ENCODE measurements at places on chromosomes 3 and 15.
A peak's percentile ranks its signal among the peaks of the same experiment; 100 is the strongest.

GRCh38 chr15:80779658-80780415, 667 bp downstream of the CEMIP start:
- DNase-seq: peak; percentile 46

DNA sequence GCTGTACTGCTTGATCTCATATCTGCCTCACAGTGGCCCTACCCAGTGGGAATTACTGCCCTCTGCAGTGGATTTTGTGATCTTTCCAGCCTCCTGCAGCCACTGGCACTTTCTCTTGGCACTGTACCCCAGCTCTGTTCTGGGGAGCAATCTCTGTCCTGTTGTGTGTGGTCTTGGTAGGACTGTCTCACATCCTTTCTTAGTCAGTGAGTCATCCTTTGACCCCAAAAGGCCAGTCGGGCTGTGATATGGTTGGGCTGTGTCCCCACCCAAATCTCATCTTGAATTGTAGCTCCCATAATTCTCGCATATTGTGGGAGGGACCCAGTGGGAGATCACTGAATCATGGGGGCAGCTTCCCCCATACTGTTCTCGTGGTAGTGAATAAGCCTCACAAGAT, 133.3 kb upstream of the TPM1 start:
- no peak for DNase-seq

- peak; percentile 18 for DNase-seq
These were observed 96.7 kb downstream of the SMARCC1 start for GRCh38 chr3:47685037-47685436.

DNA sequence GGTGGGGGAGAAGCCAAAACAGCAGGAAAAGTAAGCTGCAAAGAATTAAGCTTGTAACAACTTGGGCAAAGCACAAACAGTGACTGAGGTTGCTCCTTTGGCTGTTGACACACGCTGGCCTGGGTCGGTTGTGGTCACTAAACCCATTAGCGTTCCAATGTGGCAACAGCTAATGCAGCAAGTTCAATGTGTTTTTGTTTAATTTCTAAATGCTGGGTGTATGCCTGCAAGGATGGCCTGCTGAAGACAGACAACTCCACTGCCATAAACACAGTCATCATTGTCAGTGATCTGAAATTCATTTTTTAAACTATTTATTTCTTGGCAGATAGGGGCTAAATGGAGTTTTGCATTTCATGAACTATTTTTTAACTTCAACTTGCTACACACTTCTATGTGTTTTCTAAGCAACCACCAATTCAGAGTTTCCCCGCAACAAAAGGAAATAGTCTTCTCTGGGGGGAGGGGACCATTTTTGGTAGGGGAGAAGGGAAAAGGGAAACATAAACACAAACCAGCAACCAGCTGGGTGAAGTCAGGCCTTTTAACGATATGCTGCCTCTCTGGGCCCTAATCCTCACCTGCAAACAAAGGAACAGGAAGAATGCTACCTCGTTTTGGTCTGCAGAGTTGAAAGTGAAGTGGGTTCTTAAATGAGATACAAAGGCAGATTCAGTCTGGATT, 34.8 kb upstream of the WNT5A start:
- no peak for DNase-seq

DNA sequence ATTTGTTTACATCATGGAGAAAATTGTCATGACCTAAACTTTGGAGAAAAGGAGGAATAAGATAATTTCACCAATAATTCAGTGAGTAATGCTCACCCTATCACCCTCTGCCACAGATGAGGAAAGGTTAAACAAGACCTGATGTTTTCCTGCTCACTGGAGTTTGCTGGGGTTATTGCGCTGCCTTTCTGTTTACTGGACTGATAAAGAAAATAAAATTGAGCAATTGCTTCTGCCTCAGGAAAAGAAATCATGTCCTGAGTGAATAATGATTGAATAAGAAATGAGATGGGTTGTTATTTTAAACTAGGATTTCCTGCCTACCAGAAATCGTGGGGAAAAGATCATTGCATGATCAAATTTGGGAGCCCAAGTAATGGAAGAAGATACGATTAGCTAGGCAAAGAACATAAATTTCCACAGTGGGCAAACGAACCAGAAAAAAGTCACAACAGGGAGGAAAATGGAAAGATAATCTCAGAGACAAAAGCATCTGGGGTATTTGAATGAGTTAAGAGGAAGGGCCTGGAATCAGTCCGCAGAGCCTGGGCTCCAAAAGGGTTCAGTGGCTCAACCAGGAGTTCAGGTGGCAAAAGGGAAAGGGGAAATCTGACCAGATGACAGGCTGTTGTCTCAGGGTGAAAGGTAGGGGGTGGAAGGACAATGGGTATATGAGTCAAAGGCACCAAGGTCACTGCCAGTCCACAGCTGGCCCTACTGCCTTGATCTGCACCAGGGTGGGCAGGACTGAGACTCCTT, 146.8 kb downstream of the FAM43A start:
- no peak for DNase-seq

DNA sequence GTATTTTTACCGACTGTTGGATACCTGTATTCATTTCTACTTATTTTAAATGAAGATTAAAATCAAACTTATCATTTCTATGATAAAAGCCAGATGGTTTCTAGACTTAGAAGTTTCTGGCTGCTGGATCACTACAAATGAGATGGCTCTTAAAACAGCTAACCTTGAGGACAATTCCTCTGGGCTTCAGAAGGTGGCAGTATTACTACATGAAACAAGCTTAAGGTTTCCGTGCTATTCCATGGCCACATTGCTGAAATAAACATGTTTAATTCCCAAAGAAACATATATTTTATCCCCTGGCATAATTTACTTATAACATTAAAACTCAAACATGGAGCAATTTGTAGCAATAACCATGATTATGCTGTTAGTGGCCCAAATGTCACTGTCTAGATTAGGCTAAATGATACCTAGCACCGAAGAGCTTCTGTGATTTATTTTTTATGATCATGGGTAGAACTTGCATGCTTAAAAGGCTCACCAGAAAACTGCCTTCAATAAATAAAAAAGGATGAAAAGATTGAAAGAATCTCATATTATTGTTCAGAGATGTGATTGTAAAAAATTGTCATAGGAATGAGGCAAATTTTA, 204.0 kb upstream of the NANOGP8 start:
- DNase-seq: peak; percentile 83

DNA sequence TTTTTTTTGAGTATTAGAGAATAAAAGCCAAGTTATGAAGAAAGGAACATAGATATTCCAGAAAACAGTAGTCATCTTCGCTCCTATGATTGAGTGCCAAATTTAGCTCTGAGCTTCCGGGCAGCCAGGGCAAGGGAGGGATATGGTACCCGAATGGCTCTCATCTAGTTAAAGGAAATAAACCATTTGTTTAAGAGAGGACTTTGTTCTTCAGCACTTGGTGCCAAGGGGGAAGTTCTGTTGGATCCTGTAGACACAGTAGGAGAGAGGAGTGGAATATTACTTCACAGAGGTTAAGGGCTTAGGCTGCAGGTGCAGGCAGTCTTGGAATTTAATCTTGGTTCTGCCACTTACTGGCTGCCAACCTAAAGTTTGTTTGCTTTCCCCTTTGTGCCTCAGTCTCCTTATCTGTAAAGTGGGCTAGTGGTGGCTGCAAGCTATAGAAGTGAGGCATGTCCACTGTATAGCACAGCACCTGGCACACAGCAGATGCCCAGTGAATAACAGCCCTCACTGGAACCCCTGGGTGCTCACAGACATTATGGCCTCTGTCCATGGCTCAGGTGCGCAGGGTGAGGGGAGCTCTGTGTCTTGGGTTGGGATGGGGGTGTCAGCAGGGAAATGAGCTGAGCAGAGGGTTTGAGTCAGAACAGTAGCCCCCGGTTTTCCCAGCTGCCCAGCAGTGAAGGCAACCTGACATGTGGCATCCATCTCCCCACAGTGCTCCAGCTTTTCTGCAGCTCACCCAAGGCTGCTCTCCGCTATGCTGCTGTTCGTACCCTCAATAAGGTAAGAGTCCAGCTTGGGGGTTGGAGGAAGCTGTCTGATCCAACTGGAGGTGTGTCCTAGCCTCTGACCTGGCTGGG, 10.4 kb downstream of the COPG1 start:
- no peak for DNase-seq

GRCh38 chr3:132228923-132229322, 88.3 kb upstream of the ACP3 start:
- peak; percentile 67 for DNase-seq

DNA sequence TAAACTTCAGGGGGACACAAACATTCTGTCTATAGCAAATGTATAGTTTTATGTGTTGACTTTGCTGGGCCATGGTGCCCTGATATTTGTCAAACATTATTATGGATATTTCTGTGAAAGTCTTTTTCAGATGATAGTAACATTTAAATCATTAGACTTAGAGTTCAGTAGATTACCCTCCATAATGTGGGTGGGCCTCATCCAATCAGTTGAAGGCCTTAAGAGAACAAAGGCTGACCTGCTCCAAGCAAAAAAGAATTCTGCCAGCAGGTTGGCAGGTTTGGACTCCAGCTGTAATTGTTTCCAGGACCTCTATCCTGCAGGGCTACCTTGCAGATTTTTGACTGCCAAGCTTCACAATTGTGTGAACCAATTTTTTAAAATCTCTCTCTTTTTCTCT, 1250.9 kb downstream of the ROBO1 start:
- DNase-seq: no peak

GRCh38 chr3:15215996-15216395, 9.9 kb downstream of the CAPN7 start:
- peak; percentile 34 for DNase-seq

DNA sequence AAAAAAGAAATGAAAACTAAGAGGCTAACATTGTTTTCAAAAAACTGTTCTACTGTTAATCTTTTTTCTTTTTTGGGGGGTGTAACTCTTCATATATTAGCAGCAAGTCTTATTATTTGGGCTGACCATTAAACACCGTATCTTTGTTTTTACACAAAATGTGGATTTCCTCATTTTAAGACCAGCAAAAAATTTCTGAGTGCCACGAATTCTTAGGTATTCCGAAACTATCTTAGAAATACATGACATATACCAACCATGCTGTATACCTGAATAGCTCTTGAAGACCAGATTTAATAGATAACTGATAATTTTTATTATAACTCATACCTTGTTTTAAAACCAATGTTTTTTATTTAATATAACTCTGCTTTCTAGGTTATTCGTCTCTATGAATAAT, 620 bp upstream of the TTC23 start:
- DNase-seq: no peak

GRCh38 chr15:29457729-29458128, 188.1 kb upstream of the NSMCE3 start:
- DNase-seq: no peak

GRCh38 chr15:88322461-88322860, 65.9 kb upstream of the NTRK3 start:
- no peak for DNase-seq

- DNase-seq: no peak
These were observed 5.4 kb upstream of the SEC11A start for GRCh38 chr15:84721371-84721770.

GRCh38 chr15:67750371-67750770, 74.9 kb upstream of the SKOR1 start:
- DNase-seq: no peak

GRCh38 chr3:73045391-73045790, 16.1 kb upstream of the EBLN2 start:
- peak; percentile 65 for DNase-seq

DNA sequence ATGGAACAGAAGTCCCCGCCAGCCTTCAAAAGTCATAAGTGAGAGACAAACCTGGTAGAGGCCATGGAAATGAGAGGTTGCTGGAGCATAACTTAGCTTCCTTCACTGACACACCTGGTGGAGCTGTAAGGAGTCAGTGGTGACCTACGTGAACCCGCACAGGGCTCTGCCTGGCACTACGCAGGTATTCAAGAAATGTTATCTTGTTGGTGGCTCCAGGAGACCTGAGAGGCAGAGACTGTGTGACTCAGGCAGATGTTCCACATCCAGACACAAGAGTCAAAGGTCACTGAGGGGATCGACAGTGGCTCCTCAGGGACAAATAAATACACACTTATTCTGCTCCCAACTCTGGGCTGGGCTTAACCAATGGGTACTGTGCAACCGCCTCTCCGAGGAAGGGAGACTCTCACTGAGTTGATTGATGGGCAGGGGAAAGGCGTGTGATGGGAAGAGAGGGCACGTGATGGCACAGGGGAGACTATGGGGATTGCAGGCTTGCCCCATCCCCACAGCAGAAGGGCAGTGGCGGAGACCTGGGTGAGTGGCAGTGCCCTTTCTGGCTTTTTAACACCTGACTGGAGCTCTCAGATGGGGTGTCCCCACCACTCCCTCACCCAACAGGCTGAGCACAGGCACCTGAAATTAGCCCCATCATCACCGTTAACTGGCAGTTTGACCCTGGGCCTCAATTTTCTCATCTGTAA, 111.7 kb upstream of the SMAD3 start:
- DNase-seq: no peak
